ENCODE measurements at places on chromosomes 6 and 20. TPM values are rescaled to one million over a fixed set of nuclear protein-coding genes. Genes with fewer than 3 reads are reported as not detected.
A peak's percentile ranks its signal among the peaks of the same experiment; 100 is the strongest.

- H3K27ac ChIP-seq, result no peak overlapping the region
- H3K36me3 ChIP-seq, result no peaks in the 10 kb centered on the region
- no peak for DNase-seq
- no peak overlapping the region for H3K4me3 ChIP-seq
- no peaks in the 10 kb centered on the region for H3K4me1 ChIP-seq
These were observed 711.3 kb upstream of the GJE1 start for GRCh38 chr6:141421378-141421777.

DNA sequence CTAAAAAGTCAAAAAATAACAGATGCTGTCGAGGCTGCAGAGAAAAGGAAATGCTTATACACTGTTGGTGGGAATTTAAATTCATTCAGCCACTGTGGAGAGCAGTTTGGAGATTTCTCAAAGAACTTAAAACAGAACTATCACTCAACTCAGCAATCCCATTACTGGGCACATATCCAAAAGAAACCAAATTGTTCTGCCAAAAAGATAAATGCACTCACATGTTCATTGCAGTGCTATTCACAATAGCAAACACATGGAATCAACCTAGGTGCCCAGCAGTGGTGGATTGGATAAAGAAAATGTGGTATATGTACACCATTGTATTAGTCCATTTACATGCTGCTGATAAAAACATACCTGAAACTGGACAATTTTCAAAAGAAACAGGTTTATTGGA, 116.0 kb upstream of the VGLL2 start:
- DNase-seq, result no peak
- H3K36me3 ChIP-seq, result no peaks in the 10 kb centered on the region
- H3K27me3 ChIP-seq, result no peaks in the 10 kb centered on the region
- no peak overlapping the region for H3K27ac ChIP-seq
- no peak overlapping the region for H3K4me3 ChIP-seq

HSF2 gene
- 6.2 TPM for total RNA-seq

DNA sequence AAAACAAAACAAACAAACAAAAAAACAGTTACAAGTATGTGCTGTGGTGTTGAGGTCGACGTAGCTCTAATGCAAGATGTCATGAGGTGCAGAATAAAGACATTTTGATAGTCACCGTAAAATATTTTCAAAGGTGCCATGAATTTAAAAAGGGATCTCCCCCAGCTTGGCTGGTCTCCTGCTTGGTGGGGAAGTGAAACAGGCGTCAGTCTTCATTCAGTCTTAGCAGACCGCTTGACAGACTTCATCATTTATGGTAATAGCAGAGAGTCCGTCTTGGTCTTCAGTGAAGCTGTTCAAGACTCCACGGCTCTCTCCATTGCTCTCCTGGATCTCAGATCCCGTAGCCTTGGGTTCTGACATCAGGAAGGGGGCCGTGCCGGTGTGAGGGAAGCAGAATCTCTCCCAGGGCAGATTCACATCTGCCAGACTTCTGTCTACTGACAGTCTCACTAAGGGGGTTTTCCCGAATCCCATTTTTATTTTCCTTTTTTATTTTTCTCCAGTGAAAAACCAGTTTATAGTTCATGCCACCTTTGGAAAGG, 1.6 kb downstream of the SLC24A3 start:
- H3K4me3 ChIP-seq, result peak overlapping the region; percentile 79
- no peaks in the 10 kb centered on the region for H3K27me3 ChIP-seq
- peaks cover 52% of the 10 kb centered on the region for H3K4me1 ChIP-seq
- no peak for DNase-seq
- no peak overlapping the region for H3K27ac ChIP-seq
- H3K36me3 ChIP-seq, result no peaks in the 10 kb centered on the region

DNA sequence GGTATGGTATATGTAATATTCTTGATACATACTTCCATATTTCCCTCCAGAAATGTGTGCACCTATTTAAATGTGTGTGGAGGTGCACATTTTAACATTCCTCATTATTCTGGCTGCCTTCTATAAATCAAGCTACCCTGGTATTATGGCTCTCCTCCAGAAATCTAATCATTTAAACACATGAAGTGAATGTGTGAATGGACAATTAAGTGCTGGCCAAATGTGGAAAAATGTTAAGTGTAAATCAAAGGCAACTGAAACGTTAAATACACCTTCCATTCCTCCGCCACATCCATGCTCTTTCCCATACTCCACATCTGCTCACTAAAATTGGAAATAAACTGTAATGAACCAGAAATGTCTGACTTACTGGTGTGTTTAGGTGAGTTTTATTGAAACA, 24.9 kb upstream of the ESR1 start:
- no peak overlapping the region for H3K27ac ChIP-seq
- H3K4me3 ChIP-seq, result no peak overlapping the region
- no peaks in the 10 kb centered on the region for H3K36me3 ChIP-seq
- no peaks in the 10 kb centered on the region for H3K27me3 ChIP-seq
- no peaks in the 10 kb centered on the region for H3K4me1 ChIP-seq

DNA sequence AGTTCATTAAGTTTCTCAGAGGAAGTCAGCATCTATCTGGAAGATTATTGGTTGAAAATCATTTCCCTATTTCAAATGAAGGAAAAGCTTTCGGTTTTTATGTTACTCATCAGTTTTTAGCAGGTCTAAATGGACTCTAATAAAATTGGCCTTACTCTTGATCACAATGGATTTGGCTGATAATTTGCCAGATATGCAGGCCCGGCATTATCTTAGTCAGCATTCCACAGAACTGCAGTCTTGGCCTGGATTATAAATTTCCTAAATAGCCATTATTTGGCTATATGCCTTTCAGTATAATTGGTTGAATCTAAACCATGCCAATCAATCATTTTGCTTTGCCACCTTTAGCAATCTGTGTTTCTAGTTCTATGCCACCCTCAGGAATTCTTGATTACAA, 91.7 kb upstream of the KCNQ5 start:
- no peaks in the 10 kb centered on the region for H3K36me3 ChIP-seq
- H3K4me1 ChIP-seq, result no peaks in the 10 kb centered on the region
- H3K27ac ChIP-seq, result no peak overlapping the region
- no peak for DNase-seq
- H3K27me3 ChIP-seq, result no peaks in the 10 kb centered on the region

DNA sequence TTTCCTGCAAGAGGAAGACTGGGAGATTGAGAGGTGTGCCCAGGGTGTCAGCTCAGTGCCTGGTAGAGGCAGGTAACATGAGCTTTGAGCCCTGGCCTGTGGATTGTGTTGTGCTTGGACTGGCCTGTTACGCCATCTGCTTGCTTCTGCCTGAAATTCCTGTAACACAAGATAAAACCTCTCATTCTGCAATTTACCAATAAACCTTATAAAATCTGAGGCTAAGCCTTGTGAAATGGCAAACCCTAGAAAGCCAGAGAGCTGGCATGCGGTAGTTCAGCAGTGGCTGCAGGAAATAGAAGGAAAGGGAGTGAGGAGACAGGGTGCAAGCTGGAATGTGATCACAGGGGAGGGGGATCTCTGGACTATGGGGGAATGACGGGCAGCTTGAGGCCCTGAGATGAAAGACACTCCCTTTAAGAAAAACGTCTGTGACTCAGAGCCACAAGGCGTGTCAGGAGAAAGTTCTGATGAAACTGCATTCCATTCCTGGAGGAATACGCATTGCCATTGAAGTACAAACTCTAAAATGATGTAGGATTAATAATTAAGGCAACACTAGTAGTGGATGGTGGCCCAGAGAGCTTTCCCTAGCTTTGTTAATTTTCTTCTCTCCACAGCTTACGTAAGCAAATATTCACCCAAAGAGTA, 26.3 kb upstream of the TFAP2A start:
- no peaks in the 10 kb centered on the region for H3K4me1 ChIP-seq
- H3K27me3 ChIP-seq, result no peaks in the 10 kb centered on the region
- no peak overlapping the region for H3K4me3 ChIP-seq
- no peaks in the 10 kb centered on the region for H3K36me3 ChIP-seq
- H3K27ac ChIP-seq, result peak overlapping the region; percentile 80

GRCh38 chr6:139600919-139601475, 226.5 kb upstream of the CITED2 start:
- no peak overlapping the region for H3K27ac ChIP-seq
- H3K27me3 ChIP-seq, result no peaks in the 10 kb centered on the region
- no peaks in the 10 kb centered on the region for H3K36me3 ChIP-seq

FAXC gene
- total RNA-seq, result 10.7 TPM

DNA sequence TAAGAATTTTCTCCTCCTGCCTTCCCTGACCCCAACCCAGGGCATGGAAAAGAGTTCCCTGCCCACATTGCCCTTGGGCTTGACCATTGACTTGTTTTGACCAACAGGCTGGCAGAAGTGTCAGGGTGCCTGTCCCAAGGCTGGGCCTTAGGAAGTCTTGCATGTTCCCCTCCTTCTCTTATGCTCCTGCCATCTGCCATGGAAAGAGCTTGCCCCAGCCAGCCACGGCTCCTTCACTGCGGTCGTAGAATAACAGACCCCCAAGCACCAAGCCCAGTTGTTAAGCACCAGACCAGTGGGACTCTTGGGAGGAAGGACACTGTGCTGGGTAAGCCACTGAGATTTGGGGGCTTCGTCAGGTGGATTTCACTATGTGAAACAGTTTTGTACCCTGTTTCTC, 53.6 kb downstream of the SNX5 start:
- no peak for DNase-seq
- no peaks in the 10 kb centered on the region for H3K27me3 ChIP-seq
- peaks cover 15% of the 10 kb centered on the region for H3K4me1 ChIP-seq
- H3K4me3 ChIP-seq, result no peak overlapping the region
- H3K36me3 ChIP-seq, result no peaks in the 10 kb centered on the region
- no peak overlapping the region for H3K27ac ChIP-seq

DNA sequence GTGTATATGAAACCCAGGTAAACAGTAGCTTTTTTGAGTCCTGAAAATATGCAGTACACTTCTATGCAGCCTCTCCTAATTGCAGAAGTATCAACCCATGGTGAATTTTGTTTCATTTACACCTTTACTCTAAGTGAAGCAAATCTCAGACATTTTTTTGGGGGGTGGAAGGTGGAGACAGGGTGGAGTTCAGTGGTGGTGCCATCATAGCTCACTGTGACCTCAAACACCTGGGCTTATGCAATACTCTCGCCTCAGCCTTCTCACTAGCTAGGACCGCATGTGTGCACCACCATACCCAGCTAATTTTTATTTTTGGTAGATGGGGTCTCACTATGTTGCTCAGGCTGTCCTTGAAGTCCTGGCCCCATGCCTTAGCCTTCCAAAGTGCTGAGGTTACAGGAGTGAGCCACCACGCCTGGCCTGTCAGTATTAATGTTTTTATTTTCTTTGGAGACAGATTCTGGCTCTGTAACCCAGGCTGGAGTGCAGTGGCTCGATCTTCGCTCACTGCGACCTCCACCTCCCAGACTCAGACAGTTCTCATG, 80.3 kb downstream of the JARID2 start:
- H3K27me3 ChIP-seq, result no peaks in the 10 kb centered on the region
- H3K4me1 ChIP-seq, result peaks cover 80% of the 10 kb centered on the region
- H3K27ac ChIP-seq, result no peak overlapping the region
- no peaks in the 10 kb centered on the region for H3K36me3 ChIP-seq
- no peak overlapping the region for H3K4me3 ChIP-seq

GRCh38 chr6:46961232-46961631, 39.5 kb upstream of the ADGRF5 start:
- H3K27me3 ChIP-seq, result no peaks in the 10 kb centered on the region
- no peak overlapping the region for H3K27ac ChIP-seq
- H3K36me3 ChIP-seq, result no peaks in the 10 kb centered on the region
